CD4-positive, alpha-beta T cell treated with Interleukin-6 for 4 hours (primary cell): ENCODE measurements at places on chromosomes 1 and 21.
A peak's percentile ranks its signal among the peaks of the same experiment; 100 is the strongest.

GRCh38 chr1:12627296-12627695 lies 9.3 kb upstream of the DHRS3 start:
- DNase-seq = no peak

GRCh38 chr21:37564341-37564923 lies 197.9 kb downstream of the DYRK1A start:
- peak; percentile 91 for DNase-seq

DNA sequence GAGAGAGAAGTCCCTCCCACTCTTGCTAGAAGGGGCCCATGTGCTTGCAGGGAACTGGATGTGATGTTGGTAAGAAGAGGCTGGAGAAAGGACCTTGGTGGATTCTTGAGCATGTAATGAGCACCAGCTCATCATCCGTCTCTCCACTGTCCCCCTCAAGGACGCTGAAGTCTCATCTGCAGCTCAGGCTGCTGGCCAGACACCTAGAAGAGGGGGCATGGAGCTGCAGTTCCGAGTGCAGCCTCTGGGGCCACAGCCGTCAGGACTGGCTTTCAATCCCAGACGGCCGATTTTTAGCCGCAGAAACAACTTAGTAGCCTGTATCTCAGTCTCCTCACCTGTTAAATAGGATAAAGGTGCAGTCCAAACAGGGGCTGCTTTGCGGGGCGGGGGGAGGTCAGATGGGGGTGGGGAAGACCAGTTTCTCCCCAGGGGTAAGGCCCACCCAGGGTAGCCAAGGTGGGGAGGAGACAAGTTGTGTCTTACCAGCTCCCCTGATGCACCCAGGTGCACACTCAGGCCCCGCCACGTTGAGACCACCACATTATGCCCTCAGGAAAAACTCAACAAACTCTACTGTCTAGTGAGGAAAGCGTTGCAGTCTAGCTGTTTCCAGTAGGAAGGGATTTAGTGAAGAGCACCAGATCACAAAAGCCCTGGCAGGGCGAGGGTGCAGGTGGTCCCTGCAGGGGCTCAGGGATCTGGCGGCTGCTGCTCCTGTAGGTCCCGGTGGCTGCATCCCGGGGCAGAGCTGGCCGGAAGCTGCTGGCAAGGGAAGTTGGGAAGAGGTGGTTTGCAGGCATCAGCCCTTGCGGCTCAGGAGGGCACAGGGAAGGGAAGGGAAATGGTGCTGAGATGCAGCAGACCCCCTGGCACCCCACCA lies 29.5 kb downstream of the LDLRAP1 start:
- peak; percentile 66 for DNase-seq

- no peak for DNase-seq
These were observed 673.6 kb downstream of the PTPRU start for GRCh38 chr1:29909962-29910361.

GRCh38 chr1:168636200-168636599 lies 59.8 kb downstream of the XCL1 start:
- DNase-seq = no peak

DNA sequence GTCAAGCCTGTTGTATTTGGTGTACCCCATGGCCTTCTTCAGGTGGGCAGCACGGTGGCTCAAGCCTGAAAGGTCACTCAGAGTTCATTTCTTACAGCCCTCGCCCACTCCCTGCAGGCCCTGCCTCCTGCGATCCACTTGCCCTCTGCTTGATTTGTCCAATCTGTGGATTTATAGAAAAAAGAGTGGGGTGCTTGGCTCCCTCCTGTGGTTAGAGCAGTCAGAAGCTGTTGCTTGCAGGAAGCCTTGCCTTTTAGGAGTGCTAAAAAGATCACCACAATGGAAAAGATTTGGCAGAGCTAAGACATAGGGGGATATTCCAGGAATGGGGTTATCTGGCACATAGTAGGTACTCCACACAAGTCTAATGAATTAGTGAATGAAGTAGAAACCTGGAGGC lies 108.0 kb upstream of the TRABD2B start:
- no peak for DNase-seq

DNA sequence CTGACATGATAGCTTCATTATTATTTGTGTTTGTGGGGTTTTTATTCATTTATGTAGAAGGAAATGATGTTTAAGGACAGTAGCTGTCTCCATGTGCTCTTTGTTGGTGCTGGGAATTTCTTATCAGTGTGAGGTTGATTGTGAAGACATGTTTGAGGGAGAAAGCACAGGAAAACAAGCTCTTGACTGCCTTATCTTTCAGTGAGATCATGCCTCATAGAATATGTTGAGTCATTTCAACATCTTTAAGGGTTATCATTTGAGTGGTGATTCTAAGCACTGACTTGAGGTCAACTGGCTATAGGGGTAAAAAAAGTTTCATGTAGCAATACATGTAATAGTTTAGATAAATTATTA lies 405.1 kb upstream of the ADAMTS5 start:
- DNase-seq = no peak

- peak; percentile 60 for DNase-seq
These were observed 55.1 kb downstream of the CD58 start for GRCh38 chr1:116515702-116516101.

- no peak for DNase-seq
These were observed 64.8 kb downstream of the PLXNA2 start for GRCh38 chr1:208179263-208179816.

GRCh38 chr1:155003766-155004351 lies 1.3 kb downstream of the ZBTB7B start:
- DNase-seq = no peak

DNA sequence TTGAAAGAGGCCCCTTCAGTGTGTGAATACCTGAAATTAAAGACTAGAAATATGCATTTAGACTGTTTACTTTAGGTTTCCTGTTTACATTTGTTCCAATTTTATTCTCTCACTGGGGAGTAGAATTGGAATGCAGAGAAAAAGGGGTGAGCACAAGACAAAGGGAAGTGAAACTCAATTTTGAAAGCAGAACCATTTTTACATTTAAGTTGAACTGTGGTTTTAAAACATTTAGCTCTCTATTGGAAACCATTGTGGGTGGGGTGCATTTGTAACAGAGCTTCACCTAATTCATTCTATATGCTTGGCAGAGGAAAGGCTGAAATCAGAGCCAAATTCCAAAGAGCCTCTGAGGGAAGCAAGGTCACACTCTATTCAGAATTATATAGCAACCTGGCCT lies 235.3 kb upstream of the C1orf105 start:
- no peak for DNase-seq

DNA sequence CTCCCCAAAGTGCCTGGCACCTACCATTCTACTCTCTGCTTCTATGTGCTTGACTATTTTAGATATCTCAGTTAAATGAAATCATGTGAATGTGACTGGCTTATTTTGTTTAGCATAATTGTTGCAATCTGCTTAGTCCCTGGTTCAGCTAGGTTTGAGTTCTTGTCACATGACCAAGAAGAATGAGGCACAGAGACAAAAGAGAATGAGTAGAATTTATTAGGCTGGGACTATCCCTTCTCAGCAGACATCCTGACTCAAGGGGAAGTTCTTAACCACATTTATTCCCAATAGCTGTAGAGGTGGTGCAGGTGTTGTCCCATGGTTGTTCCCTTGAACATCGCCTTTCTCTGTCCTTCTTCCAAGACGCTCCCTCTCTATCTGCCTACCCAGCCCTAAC lies 1485.7 kb downstream of the KCNT2 start:
- DNase-seq = no peak
